HCT116 (cell line): ENCODE measurements at places on chromosomes 5 and 9. TPM values are rescaled to one million over a fixed set of nuclear protein-coding genes. Genes with fewer than 3 reads are reported as not detected.

- no peak overlapping the region for H3K4me3 ChIP-seq
- no peaks in the 10 kb centered on the region for H3K27me3 ChIP-seq
- no peak overlapping the region for H3K27ac ChIP-seq
- no peaks in the 10 kb centered on the region for H3K36me3 ChIP-seq
- no peaks in the 10 kb centered on the region for H3K4me1 ChIP-seq
- DNase-seq = no peak
Measured at GRCh38 chr9:72665421-72665820, 144.0 kb downstream of the TMC1 start.

DNA sequence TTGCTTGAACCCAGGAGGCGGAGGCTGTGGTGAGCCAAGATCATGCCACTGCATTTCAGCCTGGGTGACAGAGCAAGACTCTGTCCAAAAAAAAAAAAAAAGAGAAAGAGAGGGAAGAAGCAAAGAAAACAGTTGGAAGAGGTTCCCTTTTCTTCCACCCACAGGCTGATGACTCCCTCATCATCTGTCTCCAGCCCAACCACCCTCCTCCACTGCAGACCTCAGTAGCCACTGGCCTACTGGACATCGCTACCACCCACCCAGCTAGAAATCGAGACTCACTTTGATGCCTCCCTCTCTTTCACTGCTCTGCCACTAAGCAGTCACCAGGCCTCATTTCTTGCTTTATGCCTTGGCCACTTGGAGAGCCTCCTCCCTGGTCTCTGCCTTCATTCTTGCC, 71.2 kb downstream of the NIPSNAP3B start:
- DNase-seq = no peak
- H3K4me1 ChIP-seq = no peaks in the 10 kb centered on the region
- H3K27ac ChIP-seq = no peak overlapping the region
- peaks cover 4% of the 10 kb centered on the region; the same call in 1 of the 2 replicates for H3K27me3 ChIP-seq

- no peak overlapping the region for H3K4me3 ChIP-seq
- no peaks in the 10 kb centered on the region for H3K36me3 ChIP-seq
- H3K27ac ChIP-seq = no peak overlapping the region
- H3K4me1 ChIP-seq = no peaks in the 10 kb centered on the region
Measured at GRCh38 chr5:173753307-173754168, 134.6 kb upstream of the CPEB4 start.

DNA sequence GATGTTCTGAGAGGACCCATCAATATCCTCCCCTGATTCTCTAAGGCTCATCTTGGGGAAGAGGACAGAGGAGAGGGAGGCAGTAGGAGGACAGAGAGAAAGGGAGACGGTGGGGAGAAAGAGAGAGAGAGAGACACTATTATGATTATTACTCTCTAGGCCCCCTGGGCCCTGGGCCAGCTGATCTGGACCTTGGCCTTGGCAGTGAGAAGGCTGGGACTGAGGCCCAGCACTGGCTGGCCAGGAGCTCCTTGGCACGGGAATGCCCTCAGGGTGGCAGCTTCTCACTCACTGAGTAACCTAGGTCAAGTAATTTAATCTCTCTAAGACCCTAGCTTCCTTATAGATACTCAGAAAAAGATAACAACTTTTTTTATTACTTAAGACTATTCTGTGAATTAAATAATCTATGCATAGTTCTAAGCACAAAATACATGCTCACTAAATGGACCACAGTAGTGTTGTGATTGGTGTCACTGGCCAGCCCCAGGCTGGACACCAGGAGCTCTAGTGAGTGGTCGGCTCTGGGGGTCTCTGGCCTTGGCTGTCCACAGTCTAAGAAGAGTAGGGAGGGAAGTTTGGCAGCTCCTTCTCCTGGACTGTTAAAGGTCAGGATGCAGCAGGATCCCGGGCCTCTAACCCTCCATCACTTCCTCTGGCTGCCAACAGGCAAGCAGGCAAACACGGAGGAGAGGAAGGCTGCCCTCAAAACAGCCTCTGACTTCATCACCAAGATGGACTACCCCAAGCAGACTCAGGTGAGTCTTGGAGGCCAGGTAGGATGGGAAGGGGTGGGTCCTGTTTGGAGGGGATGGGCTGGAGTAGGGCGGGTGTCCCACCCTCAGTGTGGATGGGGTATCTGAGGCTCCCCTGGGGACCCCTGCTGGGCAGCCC, 50.0 kb downstream of the GSN start:
- no peaks in the 10 kb centered on the region for H3K27me3 ChIP-seq
- H3K36me3 ChIP-seq = 0 out of 2 replicates have a peak, but pooled peaks cover 2% of the 10 kb centered on the region
- DNase-seq = no peak
- H3K4me3 ChIP-seq = no peak overlapping the region

ROPN1L gene
- total RNA-seq = 0.66 TPM

NSA2 gene
- total RNA-seq = 108 TPM
